Ascending aorta (tissue), 2 donors: ENCODE measurements at places on chromosomes 2 and 18.
A peak's percentile ranks its signal among the peaks of the same experiment; 100 is the strongest.

- DNase-seq = no peak
These were observed 711 bp downstream of the SFXN5 start for GRCh38 chr2:73070643-73071359.

- no peak for DNase-seq
These were observed 12.1 kb upstream of the KDSR start for GRCh38 chr18:63378919-63379638.

- DNase-seq = peak; percentile 73
These were observed 206.2 kb downstream of the ARL4C start for GRCh38 chr2:234290671-234291070.

DNA sequence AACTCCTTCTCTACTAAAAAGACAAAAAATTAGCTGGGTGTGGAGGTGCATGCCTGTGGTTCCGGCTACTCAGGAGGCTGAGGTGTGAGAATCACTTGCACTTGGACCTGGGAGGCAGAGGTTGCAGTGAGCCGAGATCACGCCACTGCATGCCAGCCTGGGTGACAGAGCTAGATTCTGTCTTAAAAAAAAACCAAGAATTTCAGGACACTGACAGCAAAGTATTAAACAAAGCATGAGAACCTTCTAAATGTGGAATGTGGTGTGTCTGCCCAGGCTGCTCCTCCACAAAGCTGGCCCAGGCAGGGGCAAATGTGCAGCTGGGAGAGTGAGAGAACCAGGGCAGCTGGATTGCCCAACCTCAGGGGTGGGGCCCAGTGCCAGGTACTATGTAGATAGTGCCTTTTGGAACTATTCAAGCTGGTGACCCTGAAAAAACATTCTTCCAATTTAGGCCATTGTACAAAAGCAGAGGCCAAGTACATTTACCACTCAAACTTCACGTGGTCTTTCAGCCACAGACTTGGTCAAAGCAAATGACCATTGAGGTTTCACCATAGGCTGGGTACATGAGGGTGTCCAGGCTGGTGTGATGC is 6.7 kb upstream of the UGT1A5 start:
- DNase-seq = no peak

DNA sequence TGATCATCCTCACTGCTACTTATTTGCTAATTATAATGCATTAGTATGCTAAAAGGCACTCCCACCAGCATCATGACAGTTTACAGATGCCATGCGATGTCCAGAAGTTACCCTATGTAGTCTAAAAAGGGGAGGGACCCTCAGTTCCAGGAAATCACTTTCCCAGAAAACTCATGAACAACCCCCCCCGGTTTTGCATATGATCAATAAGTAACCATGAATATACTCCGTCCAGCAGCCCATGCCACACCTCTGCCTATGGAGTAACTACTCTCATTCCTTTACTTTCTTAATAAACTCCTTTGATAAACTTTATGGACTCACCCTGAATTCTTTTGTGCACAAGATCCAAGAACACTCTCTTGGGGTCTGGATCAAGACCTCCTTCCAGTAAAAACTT is 86.8 kb downstream of the MALT1 start:
- no peak for DNase-seq

DNA sequence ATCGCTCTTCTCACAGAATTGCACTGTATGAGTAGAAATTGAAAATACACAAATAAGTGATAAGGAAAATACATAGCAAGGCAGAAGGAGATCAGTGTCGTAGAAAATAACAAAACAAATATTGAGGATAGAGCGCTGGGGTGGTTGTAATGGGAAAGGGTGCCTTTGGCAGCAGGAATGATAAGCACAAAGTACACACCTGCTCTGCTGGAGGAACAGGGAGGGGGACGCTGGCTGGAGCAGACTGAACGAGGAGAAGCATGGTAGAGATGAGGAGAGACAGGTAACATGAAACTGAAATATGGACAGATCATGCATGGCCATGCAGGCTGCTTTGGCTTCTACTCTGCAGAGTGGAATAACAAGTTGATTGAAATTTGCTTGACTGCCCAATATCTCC is 181.2 kb upstream of the FSHR start:
- no peak for DNase-seq

DNA sequence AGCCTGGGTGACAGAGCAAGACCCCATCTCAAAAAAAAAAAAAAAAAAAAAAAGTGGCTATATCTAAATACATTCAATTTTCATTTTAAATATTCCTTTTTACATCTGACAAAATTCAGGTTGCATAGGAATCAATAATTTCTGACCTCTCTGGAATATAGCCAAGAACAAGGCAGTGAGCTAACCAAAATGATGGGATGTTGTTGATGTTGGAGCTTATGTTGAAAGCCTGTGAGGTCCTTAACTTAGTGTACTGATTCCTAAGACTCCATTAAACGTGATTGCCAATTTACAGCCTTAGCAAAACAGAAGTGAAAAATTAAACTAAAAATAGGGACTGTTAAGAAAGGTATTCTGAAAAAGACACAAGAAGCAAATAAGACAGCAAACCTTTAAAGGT is 109.6 kb downstream of the MEP1B start:
- DNase-seq = no peak

GRCh38 chr18:45777393-45777792 is 48.1 kb upstream of the SIGLEC15 start:
- no peak for DNase-seq

DNA sequence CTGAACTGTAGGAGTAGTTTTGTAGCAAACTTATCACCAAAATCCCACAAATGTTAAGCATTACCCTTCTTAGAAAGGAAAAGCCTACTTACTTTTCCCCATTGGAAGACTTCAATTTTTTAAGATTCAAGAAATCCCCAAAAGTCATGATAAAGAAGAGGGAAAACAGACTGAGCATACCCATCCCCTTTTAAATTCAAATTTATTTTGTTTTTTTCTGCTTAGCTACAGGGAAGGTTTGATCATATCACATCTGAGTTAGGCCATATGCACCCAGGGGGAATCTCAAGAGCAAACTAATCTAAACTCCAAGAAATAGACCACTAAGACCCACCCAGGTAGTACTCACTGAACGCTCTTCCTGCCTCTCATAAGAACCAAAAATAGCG is 174.6 kb downstream of the TGIF1 start:
- DNase-seq = no peak

- no peak for DNase-seq
These were observed 5.0 kb downstream of the FZD7 start for GRCh38 chr2:202038471-202039277.
